Activated CD4-positive, alpha-beta T cell treated with anti-CD3 and anti-CD28 coated beads, Interleukin-2, amount 50 U/mL, for 48 hours (primary cell): ENCODE measurements at places on chromosomes 7 and 10.

DNA sequence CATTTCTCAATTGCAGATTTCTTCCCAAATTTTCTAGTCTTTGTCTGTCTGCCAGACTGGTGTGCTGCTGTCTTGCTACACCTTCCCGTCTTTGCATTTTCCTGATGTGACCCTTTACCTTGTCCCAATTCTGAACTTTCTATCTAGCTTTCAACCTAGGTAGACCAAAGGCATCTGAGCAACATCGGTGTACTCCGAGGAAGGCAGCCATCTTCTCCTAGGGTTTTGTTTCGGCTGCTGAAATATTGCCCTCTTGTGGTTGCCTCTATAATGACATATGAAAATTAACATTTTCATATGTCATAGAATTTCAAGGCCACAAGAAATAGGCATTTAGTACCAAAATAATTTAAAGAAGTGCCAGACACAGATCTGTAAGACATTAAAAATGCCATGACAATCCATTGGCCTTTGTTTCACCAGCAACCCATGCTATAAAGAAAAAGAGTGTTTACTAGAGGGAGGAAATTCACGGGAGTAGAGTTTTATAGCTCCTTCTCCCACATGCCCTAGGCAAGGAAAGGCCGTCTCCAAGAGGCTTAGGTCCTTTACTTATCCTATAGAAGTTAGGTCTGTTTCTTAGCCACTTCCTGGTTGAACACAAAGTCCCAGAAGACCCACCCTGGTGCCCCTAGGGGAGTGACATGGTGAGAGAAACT is 23.4 kb downstream of the OR9A2 start:
- peak; percentile 34 for DNase-seq

DNA sequence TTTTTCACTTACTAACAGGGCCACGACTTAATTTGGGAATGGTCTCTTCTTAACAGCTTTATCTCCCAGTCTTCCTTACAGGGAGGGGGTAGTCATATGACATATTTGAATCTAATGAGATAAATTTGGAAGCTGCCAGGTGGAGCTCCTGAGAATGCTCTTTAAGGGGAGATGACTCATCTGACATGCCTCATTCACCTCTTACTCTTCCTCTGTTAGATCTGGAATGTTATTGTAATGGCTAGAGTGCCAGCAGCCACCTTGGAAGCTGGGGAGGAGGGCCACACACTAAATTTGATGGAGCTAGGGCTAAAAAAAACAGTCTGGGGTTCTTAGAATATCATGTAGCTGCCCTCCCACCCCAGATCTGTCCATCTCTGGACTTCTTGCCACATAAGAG is 22.7 kb downstream of the HECW1 start:
- DNase-seq, result no peak

DNA sequence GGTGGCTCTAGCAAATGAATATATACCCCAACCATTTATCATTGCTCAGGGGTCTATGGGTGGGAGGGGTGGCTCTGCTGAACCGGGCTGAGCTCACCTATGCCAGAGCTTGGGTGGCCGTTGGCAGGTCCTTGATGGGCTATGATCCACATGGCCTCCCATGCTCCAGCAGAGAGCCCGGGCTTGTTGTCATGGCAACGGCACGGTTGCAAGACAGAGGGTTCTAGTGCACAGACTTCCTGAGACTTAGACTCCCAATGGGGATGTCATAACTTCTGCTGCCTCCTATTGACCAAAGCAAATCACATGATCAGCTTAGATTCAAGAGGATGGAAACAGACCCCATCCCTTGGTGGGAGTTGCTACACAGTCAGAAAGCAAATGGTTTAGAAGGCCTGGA is 36.4 kb upstream of the CARD11 start:
- DNase-seq, result no peak

DNA sequence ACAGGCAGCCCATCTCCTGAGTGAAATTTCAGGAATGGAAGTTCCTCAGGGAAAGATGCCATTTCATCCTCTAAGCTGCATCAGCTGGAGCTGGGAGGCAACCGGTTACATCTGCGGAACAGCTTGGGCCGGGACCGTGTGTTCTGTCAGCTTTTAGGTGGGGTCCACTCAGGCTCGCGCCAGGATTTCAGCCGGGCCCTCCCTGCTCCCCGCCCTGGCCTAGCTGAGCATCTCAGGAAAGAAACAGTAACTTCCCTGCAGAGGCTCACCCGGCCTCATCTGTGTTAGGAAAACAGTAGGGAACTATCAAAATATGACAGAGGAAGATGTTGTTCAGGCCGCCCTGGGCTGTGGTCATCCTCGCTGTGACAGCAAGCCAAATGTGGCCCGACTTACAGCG is 110.4 kb downstream of the TRIL start:
- no peak for DNase-seq

- DNase-seq, result peak; percentile 30
These were observed 526 bp downstream of the CH25H start for GRCh38 chr10:89206402-89207180.

DNA sequence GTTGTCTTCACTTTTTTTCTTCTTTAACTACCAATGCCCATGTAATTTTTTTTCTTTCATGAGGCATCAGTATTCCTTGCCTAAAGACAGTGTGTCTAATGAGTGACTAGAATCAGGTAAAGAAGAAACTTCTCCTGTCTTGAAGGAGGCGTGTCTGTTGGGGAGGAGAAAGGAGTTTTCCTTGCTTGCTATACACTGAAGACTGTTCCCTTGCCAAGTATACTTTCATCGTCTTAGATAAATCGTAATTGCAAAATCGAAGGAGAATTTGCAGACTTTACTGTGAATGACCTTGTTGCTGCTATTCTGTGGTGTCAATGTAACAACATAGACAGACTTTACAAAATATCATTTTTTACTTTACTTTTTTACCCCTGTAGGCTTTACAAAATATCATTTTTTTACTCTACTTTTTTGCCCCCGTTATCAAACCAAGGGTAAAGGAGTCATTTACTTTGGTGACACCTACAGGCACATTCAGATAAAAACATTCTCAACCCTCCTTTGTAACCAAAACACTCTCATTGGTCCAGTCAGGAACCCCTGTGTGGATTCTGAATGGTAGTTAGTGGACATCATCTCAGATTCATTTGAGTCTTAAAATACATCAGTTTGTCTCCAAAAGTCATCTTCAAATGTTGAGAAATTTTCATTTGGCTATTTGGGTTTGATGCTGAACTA is 232.4 kb downstream of the AHR start:
- DNase-seq, result no peak

GRCh38 chr7:79293655-79294142 is 159.8 kb downstream of the MAGI2 start:
- DNase-seq, result no peak
